Non-pigmented ciliary epithelial cell (primary cell): ENCODE measurements at places on chromosomes 1 and 21.
A peak's percentile ranks its signal among the peaks of the same experiment; 100 is the strongest.

DNA sequence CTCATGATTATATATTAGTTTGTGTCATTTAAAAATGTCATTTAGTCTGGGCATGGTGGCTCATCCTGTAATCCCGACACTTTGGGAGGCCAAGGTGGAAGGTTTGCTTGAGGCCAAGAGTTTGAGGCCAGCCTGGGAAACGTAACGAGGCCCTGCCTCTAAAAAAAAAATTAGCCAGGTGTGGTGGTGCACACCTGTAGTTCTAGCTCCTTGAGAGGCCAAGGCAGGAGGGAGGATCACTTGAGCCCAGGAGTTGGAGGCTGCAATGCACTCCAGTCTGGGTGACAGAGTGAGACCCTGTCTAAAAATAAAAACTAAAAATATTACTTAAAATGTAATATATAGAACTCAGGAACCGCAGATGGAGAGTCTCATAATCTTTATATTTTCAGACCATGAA lies 34.6 kb downstream of the RUNX3 start:
- no peak for DNase-seq

DNA sequence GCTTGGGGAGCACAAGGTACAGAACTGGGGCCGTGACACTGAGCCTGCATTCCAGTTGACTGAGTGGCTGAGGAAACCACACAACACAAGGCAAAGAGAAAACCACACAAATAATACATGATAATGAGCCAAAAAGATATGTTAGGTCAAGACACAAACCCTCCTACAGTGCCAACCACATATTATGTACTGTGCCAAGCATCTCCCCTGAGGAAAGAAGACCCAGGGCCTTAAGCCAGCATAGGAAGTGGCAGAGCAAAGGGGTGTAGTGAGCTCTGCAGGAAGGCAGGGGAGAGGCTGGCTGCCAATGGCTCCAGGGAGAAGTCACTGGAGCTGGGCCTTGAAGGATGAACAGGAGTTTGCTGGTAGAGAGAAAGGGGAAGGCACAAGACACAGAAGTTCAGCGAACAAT lies 28.2 kb downstream of the CTNNBIP1 start:
- DNase-seq: peak; percentile 36

DNA sequence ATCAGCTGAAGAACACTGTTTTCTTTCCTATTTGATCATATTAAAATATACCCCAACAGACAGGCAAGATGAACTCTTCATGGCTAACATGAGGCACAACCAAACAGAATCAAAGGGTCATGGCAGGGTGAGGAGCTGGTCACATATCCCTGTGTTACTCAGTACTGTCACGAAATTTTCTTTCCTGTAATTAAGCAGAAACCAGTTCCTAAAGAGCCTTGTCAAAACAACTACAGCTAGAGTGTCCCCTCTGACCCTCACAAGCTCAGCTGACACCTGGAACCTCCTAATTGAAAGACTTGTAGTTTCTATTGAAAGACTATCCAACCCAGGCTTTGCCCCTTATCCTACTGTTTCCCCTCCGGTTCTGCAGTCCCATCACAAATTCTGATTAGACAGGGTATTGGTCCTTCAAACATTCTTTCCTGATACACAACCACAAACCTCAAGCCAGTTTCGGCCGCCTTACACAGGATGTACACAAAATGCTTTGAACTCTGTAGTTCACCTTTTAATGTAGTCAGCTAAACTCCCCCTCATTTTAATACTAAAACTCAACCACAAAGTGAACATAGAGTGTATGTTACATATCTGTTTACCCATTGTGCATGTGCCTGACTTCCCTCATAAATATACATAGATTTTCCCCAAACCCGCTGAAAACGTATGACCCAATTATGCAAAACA lies 651.9 kb downstream of the MRPL39 start:
- DNase-seq: no peak

DNA sequence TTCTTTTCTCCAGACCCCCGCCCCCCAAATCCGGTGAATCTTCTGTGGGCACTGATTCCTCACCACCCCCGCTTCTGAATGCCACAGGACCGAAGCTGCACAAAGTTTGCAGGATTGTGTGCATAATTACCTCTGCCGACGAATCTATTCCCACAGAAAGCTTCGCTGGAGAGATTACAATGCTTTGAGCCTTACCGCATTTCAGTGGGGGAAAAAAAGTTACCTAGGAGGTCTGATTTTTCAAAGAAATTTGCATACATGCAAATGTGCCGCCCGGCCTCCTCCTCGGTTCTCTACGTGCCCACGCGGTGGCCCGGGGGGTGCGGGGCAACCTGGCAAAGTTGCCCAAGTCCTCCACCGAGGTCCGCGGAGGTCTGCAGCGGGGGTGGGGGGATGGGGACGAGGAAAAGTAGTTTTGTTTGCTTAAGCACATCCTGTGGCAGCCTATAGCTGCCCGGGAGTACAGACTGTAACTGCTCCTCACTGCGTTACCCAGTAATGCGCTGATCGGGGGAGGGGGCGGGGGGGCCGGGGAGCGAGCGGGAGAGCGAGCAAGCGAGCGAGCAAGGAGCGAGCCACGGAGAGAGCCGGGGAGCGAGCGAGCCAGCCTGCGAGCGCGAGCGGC lies 563 bp upstream of the NFIA start:
- no peak for DNase-seq

DNA sequence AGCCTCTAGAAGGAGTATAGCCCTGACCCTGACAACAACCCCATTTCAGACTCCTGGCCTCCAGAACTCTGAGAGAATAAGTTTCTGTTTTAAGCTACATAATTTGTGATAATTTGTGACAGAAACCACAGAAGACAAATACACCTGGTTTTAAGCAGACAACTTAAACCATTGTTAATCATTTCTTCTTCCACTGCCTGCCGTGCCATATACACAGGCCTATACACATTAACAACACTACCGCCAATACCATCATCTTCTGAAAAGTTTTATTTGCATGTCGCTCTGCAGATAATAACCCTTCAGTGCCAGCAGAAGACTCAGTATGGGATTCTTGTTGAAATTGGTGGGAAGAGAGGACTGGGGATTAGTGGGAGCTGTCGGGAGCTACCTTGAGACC lies 39.9 kb upstream of the KRTAP19-8 start:
- no peak for DNase-seq

DNA sequence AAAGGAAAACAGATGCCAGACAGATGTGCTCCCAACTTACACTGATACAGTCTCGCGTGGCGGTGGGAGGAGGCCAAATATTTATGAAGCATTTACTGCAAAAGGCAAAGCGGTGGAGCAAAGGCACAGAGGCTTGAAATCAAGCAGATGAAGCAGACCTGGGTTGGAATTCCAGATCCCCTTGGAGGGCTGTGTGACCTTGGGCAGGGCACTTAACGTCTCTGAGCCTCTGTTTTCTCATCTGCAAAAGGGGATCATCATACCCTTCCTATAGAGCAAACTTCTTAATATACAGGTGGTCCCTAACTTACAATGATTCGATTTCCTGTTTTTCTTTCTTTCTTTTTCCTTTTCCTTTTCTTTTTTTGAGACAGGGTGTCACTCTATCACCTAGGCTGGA lies 54.1 kb downstream of the IGSF21 start:
- no peak for DNase-seq

DNA sequence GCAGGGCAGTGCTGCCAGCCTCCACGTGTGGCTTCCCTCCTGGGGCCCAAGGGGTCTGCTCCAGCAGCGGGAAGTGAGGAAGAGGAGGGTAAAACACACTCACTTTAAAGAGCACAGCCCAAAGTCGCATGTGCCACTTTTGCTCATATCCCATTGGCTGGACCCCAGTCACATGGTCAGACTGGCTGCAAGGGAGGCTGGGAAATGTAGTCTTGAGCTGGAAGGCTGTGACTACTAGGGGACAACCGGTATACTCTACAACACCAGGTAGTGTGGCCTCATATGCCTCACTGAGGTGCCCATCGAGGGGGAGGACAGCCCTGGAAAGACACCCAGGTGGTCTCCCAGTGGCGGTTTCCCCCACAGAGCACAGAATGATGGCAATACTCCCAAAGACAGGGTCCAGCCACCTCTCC lies 45.2 kb downstream of the CAMK2N1 start:
- no peak for DNase-seq

DNA sequence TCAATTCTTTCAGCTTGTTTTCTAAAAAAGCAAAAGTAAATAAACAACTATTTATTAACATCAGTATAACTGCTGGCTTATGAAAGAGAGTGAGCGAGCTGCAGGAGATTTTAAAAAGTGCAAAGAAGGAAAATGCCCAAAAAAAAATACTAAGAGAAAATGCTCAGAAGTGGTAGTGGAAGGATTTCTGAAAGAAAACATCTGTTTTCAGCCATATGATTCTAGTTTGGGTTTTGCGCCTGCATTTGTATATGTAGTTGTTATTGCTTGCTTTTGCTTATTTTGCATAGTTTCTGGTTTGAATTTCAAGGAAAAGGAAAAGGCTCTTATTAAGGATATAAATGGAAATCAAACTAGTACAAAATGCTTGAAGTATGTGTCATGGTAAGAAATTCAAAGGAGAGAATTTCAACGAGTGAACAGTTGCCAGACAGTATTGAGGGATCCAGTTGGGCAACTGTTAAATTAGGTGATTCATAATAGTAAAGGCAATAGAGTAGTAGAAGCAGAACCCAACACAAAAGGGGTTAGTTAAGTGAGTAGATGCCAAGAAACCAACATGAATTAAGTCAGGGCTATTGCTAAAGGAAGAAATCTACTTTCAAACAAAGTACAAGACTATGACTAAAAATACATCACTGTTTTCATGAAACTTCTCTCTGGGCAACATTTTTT lies 1.2 kb downstream of the GBP5 start:
- DNase-seq: no peak

DNA sequence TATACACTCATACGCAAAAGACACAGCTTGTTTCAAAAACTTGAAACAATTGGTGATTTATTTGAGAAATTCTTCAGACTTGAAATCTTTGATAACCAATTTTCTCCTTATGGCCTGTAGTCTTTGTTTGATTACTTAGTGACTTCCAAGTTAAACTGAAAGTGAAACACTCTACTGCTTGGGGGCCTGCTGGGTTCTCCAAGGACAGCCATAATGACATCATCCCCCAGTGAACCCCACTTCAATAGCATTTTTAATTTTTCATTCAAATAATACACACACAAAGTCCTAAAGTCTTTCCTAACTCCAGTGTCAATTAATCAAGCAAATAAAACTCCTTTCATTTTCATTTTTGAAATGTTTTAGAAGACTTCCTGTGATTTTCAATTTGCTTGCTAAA lies 59.2 kb downstream of the KRTAP19-8 start:
- DNase-seq: no peak

GRCh38 chr1:3116560-3116959 lies 47.6 kb downstream of the PRDM16 start:
- no peak for DNase-seq

DNA sequence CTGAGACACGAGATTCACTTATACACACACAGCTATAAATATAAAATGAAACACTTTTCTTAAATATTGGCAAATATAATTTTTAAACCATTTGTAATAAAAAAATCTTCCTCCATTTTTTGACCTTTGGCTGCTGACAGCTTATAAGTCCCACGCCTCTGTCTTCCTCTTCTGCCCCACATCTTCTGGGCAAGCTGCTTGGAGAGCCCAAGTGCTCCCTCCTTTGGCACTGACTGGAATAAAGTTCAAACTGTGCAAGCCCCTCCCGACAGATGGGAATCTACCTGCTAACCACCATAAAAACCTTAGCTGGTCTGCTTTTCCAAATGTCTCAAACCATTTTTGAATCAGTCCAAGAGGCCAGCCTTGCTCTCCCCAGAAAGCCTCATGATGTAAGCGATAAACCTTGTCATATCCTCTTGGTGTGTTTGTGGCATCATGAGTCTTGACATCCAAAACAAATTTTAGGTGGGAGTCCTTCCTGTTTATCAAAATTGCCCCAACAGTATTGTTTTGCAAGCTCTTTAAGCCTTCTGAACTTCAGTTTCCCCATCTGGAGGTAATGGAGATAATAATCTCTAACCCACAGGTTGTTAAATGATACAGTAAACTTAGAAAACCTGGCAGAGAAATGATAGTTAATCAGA lies 99.8 kb downstream of the SNX7 start:
- no peak for DNase-seq

DNA sequence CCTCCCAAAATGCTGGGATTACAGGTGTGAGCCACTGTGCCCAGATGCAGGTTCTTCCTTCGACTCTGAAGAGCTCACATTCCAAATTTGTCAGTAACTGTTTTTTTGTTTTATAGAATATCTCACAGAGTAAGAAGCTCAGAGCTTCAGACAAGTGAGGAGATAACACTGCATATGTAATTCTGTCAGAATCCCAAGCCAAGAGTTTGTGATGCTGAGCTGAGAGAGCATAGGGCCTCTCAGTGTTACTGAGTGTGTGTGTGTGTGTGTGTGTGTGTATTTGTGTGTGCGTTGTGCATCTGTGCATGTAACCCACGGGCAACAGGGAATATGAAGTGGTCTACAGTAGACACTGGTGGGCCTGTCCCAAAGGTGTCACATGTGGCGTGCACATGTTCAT lies 15.2 kb upstream of the TNR start:
- DNase-seq: no peak

GRCh38 chr1:219202567-219202966 lies 28.9 kb downstream of the LYPLAL1 start:
- DNase-seq: no peak

DNA sequence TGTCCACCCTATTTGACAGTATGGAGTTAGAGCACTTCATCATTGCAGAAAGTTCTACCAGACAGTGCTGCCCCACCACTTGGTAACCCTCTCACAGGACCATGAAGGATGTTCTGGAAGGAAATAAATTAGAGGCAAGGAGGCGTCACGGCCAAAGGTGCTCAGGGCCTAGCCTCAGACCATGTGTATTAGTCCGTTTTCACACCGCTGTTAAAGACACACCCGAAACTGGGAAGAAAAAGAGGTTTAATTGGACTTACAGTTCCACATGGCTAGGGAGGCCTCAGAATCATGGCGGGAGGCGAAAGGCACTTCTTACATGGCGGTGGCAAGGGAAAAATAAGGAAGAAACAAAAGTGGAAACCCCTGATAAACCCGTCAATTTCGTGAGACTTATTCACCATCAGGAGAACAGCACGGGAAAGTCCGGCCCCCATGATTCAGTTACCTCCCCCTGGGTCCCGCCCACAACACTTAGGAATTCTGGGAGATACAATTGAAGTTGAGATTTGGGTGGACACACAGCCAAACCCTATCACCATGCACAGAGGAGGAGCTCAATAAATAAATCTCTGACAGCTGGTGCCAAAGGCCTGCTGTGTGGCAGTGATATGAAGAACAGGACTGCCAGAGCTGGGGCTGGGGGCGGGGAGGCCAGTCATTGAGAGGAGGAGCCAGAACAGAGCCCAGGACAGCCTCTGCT lies 75.8 kb downstream of the FHAD1 start:
- no peak for DNase-seq
